T-helper 9 cell (primary cell): ENCODE measurements at places on chromosomes 13 and 19.

DNA sequence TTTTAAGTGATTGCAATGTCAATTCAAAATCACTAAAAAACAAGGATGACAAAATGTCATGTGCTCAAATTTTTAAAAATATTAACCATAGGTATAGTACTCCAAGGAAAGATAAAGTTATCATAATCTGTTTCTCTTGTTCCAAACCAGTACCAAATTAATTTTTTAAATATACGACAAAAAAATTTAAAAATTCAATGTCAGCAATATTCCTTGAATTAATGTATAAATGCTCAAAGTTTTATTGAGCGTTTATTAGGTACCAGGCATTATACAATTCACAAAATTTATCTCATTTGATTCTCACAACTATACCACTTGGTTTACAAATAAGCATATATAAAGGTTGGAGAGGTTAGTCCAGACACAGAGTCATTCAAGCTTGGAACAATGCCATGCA is 64.7 kb downstream of the MYCBP2 start:
- DNase-seq, result no peak

DNA sequence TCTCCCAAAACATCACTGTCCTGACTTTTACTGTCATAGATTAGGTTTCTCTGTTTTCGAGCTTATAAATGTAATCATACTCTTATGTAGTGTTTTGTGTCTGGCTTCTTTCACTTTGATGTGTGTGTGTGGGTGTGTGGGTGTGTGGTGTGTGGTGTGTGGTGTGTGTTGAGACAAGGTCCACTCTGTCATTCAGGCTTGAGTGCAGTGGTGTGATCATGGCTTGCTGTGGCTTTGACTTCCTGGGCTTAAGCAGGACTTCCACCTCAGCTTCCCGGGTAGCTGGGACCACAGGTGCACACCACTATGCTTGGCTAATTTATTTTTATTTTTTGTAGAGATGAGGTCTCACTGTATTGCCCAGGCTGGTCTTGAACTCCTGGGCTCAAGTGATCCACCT is 59.6 kb downstream of the PDS5B start:
- no peak for DNase-seq

DNA sequence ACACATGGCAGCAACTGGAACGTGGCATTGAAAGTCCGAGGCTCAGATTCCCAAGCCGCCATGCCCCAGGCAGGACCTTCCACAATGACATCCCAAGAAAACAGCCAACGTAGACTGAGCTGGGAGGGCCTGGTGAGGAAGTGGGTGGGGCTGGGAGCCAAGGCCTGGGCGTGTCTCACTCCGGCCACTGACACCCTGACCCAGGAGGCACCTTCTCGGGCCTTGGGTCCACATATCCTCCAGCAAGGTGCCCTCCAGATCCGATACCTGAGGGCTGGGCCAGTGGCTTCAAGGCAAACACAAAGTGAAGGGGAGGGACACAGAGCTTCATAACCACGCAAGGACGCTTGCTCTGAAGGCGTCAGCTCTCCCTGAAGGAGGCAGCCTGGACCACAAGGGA is 43.0 kb downstream of the RAB20 start:
- DNase-seq, result no peak

DNA sequence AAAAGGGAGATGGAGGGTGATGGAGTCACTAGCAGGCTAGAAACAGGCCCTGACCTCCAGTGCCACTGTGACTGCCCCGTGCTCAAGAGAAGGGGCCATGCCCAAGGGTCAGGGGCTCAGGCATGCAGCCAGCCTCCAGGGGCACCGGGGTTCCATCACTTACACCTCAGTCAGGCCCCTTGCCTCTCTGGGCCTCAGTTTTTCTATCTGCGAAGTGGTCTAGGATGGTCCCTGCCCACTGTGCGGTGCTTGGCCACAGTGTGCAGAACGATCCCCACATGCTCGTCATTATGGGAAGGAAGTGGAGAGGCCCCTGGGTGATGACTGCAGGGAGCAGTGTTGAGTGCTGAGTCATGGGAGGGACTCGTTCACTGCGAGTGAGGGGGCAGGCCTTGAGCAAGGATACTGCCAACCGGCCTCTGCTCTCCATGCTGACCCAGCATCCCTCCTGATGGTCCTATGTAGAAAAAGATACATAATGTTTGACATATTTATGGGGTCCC is 23.1 kb downstream of the TMED1 start:
- DNase-seq, result no peak

- DNase-seq, result no peak
Measured at GRCh38 chr19:1465191-1466016, 13.6 kb downstream of the C19orf25 start.

GRCh38 chr13:42680748-42681147 is 100.6 kb upstream of the FAM216B start:
- DNase-seq, result no peak

GRCh38 chr13:41916173-41916954 is 44.5 kb downstream of the VWA8 start:
- no peak for DNase-seq

- no peak for DNase-seq
Measured at GRCh38 chr19:16017138-16017490, 59.2 kb upstream of the TPM4 start.

GRCh38 chr13:25778808-25779305 is 273.0 kb downstream of the SHISA2 start:
- DNase-seq, result no peak

- DNase-seq, result no peak
Measured at GRCh38 chr19:44617110-44617880, 3.9 kb downstream of the IGSF23 start.

GRCh38 chr13:78465250-78465649 is 138.1 kb downstream of the POU4F1 start:
- no peak for DNase-seq

DNA sequence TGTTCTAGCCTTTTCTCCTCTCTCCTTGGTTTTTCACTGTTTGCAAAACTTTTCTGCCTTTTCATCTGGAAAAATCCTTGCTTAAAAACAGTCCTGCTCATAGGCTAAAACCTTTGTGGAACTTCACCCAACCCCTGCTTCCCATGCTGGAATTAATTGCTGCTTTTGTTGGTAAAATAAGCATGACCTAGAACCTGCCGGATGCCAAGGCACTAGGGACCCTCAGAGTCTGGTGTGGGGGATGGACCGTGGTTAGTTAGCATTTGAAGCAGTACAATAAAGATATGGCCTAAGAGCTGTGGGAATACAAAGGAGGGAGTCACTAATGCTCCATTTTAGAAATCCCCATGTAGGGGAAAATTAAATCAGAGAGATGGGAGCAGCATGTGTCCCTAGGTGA is 326.3 kb downstream of the KCNRG start:
- DNase-seq, result no peak

DNA sequence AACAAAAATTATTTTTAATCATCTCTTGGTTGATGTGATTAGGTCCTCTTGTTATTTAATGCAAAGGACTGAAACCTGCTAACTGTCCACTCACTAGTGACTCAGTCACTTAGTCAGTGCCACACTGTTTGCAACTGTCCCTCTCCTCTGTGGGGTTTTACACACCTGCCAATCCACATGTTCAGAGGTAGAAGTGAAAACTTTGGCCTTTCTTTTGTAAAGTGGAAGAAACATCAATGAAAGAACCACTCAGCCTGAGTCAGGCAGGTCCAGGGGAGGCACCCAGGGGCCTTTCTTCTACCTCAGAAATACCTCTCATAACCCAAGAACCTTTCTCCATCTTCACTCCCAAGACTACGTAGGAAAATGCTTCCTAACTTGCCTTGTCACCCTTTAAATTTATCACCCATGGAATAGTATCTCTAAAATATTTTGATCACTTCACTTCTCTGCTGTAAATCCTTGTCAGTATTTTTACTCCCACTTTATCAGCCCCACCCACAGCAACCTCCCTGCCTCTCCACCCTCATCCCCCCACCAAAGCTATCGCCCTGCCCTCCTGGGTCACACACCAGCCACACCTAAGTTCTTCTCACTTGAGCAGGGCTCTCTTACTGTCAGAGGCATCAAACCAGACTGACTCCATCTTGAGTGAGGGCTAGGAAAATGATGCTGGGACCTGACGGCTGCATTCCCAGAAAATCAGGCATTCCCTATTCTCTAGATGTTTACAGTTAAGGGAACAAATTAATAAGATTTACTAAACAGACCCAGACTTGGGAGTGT is 29.6 kb upstream of the EEF1AKMT1 start:
- no peak for DNase-seq

- DNase-seq, result no peak
Measured at GRCh38 chr13:65414187-65414586, 1815.9 kb downstream of the PCDH9 start.

DNA sequence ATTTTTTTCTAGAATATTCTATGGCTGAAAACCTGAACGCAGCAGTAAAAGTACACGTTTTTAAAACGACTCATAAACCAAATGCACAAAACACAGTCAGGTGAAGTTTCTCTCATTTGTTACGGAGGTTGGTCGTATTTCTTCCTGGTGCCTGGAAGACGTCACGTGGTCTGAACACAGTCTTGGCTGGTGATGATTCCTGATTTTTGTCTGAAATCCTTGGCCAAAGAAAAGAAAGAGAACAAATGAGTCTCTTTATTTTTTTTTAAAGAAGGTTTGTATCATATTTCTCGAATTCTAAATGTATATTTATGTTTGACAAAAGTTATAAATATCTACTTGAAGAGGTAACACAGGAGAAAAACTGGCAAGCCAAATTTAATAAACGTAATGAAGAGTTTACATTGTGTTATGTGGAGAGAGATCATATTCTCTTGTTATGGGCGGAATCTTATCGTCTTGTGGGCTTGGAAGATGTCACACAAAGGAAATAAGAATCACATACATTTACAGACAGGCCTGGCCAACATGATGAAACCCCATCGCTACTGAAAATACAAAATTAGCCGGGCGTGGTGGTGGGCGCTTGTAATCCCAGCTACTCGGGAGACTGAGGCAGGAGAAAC is 10.0 kb upstream of the PNMA8A start:
- DNase-seq, result no peak

DNA sequence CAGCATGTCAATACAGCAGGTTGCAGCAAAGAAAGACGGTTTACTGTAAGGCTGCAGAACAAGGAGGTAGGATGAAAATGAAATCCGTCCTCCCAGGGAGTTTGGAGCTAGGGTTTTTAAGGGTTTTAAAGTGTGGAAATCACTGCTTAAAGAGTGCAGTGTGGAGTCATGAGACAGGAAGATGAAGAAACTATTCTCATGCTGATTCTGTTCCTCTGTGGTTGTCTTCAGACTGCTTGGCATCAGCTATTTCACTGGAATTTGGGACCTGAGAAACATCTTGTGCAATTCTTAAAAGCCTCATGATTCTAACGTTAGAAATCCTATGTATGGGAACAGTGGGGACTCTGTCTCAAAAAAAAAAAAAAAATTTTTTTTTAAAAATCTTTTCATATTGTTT is 11.4 kb downstream of the ZNF331 start:
- DNase-seq, result no peak

GRCh38 chr13:27126859-27127258 is 44.8 kb downstream of the USP12 start:
- no peak for DNase-seq

GRCh38 chr19:1847684-1848398 is 442 bp downstream of the REXO1 start:
- no peak for DNase-seq

GRCh38 chr13:90533866-90534265 is 813.6 kb upstream of the MIR17HG start:
- DNase-seq, result no peak

DNA sequence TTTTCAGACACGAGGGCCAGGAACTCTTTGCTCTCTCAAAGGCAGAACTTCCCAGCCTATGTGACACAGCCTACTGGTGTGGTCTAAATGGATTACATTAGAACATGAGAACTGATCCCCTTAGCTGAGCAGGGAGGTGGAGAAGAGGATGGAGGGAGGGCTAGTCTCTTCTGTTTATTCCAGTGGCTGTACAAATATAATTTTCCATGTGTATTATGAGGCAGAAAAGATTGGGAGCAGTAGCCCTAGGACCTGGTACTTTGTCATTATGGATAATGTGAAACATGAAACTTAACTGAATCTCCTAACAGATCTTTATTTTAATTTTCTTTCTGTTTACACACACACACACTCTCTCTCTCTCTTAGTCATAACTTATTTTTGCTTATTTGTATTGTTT is 82.1 kb downstream of the WDFY2 start:
- DNase-seq, result no peak

DNA sequence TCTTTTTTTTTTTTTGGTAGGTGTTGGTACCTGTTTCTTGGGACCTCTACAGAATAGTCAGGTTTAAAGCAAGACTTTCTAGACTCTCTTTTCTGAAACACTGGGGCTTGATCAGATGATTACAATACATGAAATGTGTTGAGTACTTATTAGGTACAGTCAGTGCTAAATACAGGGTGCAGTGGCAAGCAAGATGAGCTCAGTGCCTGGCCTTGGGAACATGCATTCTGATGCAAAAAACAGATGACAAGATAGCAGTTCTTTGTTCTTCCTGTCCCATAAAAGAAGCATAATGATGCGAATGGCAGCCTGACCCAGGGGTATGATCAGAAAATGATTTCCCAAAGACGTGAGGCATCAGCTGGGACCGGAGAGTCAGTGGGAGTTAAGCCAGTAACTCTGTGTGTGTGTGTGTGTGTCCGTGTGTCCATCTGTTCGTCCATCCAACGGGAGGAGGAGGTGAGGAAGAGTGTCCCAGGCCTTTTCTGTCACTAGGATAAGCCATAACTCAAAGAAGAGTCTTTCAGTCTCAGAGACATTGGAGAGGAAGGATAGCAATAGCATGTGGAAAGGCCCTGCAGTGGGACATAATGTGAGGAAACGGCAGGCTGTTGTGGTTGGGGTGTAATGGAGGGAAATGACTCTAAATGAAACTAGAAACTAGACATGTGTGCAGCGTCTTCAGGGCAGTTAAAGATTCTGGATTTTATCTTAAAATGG is 32.2 kb downstream of the SLAIN1 start:
- DNase-seq, result no peak

DNA sequence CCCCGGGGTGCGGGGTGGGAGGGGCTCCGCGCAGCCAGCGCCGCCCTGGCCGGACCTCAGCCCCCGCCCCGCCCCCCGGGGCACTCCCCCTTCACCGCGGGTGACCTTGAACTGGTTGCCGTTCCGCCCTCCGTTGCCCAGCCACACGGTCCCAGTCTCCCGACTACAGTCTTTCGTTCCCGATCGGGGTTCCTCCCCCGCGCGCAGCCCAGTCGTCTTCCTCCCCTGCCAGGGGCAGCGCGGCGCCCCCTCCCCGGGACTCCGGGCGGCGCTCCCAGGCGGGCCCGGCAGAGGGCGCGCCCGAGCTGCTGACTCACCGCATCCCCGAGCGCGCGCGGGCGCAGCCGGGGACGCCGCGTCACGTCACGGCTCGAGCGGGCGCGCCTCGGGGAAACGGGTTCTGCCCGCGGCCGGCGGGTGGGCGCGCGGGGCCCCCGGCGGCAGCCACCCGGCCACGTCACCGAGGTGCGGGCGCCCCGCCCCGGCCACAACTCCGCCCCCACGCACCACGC is 459 bp downstream of the MIDN start:
- peak; percentile 83 for DNase-seq

GRCh38 chr19:3234800-3235199 is 10.3 kb downstream of the CELF5 start:
- DNase-seq, result no peak

GRCh38 chr13:96002322-96003131 is 50.7 kb downstream of the UGGT2 start:
- DNase-seq, result no peak

GRCh38 chr19:33719366-33720154 is 77.1 kb upstream of the KCTD15 start:
- no peak for DNase-seq
